ENCODE measurements at places on chromosomes 4 and X. TPM values are rescaled to one million over a fixed set of nuclear protein-coding genes. Genes with fewer than 3 reads are reported as not detected.

GRCh38 chr4:76563454-76564122 is 128.6 kb downstream of the SHROOM3 start:
- DNase-seq: no peak

- DNase-seq: no peak
Observed at GRCh38 chr4:145045180-145045579, 52.8 kb downstream of the ANAPC10 start.

- DNase-seq: no peak
Observed at GRCh38 chrX:138925330-138925729, 213.8 kb upstream of the FGF13 start.

DNA sequence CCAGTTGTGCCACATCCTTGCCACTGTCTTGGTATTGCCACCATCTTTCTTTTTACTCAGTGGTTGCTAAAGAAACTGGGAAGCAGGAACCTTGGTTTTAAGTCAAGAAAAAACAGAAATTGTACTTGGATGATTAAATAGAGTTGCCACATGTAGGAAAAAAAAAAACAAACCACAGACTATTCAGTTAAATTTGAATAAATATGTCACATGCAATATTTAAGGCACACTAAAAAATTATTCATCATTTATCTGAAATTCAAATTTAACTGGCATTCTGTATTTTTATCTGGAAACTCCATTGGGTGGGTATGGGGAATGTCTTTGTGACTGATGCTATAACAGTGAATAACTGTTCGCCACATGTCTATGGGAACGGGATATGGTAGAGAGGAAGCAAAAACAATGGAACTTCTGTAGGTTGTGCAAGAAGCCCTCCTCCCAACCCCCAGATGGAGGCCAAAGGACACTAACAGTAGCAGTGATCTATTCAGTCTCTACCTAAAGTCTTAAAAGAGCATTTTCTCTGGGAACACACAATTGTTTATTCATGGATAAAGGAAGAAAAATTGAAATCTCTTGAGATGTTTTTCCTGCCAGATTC is 57.0 kb upstream of the PLAC8 start:
- DNase-seq: no peak

GRCh38 chr4:91984466-91984865 is 319.3 kb upstream of the GRID2 start:
- DNase-seq: no peak

GRCh38 chr4:183249854-183250253 is 70.2 kb downstream of the CLDN22 start:
- DNase-seq: no peak

DNA sequence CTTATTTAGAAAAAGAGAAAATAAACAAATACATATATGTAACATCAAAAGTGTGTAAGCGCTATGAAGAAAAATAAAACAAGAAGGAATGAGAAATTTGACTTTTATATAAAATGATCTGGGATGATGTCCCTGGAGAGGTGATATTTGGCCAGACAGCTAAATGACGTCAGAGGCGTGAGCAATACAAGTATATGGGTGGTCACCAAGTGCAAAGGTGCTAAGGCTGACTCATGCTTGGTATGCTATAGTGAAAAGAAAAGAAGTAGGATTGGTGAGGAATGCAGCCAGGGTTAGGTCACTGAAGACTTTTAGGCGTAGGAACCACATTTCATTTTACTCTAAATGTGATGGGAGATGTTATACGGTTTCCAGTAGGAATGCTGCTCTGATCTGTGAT is 1049.1 kb upstream of the TENM3 start:
- no peak for DNase-seq

- DNase-seq: no peak
Observed at GRCh38 chr4:16894406-16894805, 4.0 kb downstream of the LDB2 start.

- DNase-seq: no peak
Observed at GRCh38 chr4:18398661-18399060, 377.1 kb upstream of the LCORL start.

DNA sequence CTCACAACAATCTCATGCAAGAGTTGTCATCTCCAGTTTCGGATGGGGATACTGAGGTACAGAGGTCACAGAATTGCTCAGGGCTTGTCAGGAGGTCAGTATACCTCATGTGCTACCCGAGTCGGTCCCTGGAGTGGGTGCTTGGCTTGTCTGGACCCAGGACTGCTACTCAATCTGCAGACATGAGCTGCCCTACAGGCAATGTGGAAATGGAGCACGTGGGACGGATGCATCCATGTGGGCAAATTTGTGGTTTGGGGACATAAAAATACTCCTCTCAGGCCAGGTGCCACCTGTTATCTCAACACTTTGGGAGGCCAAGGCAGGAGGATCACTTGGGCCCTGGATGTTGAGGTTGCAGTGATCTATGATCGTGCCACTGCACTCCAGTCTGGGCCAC is 15.8 kb downstream of the USP11 start:
- no peak for DNase-seq

GRCh38 chr4:53763813-53764597 is 172.7 kb upstream of the LNX1 start:
- no peak for DNase-seq

- DNase-seq: no peak
Observed at GRCh38 chr4:155931634-155932033, 22.0 kb downstream of the CTSO start.

GRCh38 chr4:14743601-14744000 is 258.7 kb upstream of the CPEB2 start:
- no peak for DNase-seq

CXCL10 gene
- total RNA-seq: 0.27 TPM

RPS3A gene
- 1,466 TPM for total RNA-seq
